ENCODE measurements at places on chromosomes 11 and 22.

DNA sequence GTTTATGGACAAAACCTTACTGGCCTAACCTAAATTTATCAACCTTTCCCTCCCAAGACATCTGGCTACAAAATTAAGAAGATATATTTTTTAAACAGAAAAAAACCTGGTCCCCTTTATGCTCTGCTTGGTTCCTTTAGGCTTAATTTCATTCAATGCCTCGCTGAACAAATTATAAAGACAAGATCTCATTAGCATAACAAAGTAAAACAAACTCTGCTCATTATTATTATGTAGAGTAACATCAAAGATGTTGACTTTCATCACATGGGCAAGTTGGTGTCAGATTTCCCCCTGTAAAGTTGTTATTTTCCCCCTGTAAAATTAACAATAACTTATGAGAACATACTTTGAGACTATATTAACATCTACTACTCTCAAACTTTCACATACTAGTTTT, 11.0 kb downstream of the RRAS2 start:
- H3K4me3 ChIP-seq, result no peak overlapping the region
- peaks cover 1% of the 10 kb centered on the region for H3K27me3 ChIP-seq
- no peak for DNase-seq
- no peak overlapping the region for H3K27ac ChIP-seq

GRCh38 chr11:115912484-115912945, 408.3 kb upstream of the CADM1 start:
- no peaks in the 10 kb centered on the region for H3K4me1 ChIP-seq
- DNase-seq, result peak; percentile 25
- no peaks in the 10 kb centered on the region for H3K36me3 ChIP-seq
- no peak overlapping the region for H3K4me3 ChIP-seq
- H3K27me3 ChIP-seq, result no peaks in the 10 kb centered on the region

GRCh38 chr22:48474881-48475280, 1352.8 kb downstream of the BRD1 start:
- no peak overlapping the region for H3K27ac ChIP-seq
- H3K36me3 ChIP-seq, result no peaks in the 10 kb centered on the region
- H3K27me3 ChIP-seq, result peaks cover 3% of the 10 kb centered on the region
- no peak for DNase-seq
- no peak overlapping the region for H3K4me3 ChIP-seq

- H3K27ac ChIP-seq, result no peak overlapping the region
- peak; percentile 37 for DNase-seq
- H3K4me1 ChIP-seq, result peaks cover 20% of the 10 kb centered on the region
Observed at GRCh38 chr11:132941024-132941646, 591.2 kb downstream of the OPCML start.

DNA sequence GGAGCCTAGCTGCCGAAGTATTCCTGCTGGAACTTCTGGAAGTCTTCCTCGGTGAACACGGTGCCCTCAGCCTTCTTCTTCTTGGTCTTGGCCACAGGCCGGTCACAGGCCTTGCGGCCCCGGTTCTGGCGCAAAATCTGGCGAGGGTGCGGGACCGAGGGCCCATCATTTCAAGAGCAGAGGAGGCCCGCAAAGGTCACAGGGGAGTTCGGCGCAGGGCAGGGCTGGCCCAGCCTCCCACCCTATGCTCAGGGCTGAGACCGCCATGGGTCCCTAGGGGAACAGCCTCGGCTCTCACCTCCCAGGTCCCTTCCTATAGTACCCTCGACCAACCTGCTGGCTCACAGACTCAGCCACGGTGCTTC, 3.1 kb downstream of the RPS19BP1 start:
- no peak for DNase-seq
- no peak overlapping the region for H3K27ac ChIP-seq
- H3K4me3 ChIP-seq, result no peak overlapping the region
- H3K4me1 ChIP-seq, result peaks cover 58% of the 10 kb centered on the region

DNA sequence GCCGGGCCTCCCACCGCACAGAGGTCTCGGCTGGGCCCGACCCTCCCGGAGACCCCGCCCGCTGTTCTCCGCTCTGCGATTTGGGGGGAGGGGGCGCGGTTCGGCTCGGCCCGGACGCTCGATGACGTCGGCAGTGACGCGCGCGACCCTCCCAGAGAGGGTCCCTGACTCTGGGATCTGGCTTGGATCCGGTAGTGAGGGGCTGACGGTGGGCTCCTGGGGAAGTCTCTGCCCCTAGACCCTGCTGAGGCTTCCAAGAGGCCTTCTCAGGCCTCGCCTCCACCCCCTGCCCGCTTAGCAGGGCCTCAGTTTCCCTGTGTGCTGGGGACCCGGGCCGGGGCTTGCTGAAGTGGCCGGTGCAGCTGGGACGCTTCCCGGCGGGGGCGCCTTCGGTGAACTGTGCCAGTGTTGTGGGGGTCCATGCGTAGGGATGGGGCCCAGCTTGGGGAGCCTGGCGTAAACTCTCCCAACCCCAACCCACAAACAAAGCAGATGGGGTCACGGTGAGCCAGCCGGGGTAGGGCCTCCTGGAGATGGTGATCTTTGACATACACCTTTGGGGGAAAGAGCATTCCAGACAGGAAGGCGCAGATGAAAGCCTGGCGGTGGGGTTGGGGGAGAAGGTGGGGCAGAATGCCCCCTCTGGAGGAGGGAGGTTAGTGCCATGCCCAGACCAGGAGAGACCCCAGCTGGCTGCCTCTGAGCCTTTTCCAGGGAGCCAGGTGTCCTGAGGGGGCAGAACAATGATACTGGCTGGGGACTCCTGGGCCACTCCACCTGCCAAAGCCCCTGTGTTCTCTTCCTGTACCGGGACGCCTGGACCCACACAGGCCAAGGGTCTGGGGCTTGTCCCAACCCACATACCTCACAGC, 1.0 kb downstream of the B4GALNT4 start:
- no peak for DNase-seq
- H3K27me3 ChIP-seq, result peaks cover 19% of the 10 kb centered on the region

GRCh38 chr11:34601609-34602008, 19.3 kb upstream of the EHF start:
- H3K27ac ChIP-seq, result no peak overlapping the region
- DNase-seq, result no peak
- no peaks in the 10 kb centered on the region for H3K4me1 ChIP-seq

- no peak overlapping the region for H3K4me3 ChIP-seq
- peaks cover 14% of the 10 kb centered on the region for H3K27me3 ChIP-seq
- H3K4me1 ChIP-seq, result peaks cover 41% of the 10 kb centered on the region
- no peak for DNase-seq
- H3K36me3 ChIP-seq, result peaks cover 52% of the 10 kb centered on the region
Observed at GRCh38 chr11:15563054-15563453, 448.3 kb downstream of the INSC start.

GRCh38 chr11:28383456-28383855, 275.3 kb downstream of the METTL15 start:
- H3K4me1 ChIP-seq, result no peaks in the 10 kb centered on the region
- no peak overlapping the region for H3K4me3 ChIP-seq

DNA sequence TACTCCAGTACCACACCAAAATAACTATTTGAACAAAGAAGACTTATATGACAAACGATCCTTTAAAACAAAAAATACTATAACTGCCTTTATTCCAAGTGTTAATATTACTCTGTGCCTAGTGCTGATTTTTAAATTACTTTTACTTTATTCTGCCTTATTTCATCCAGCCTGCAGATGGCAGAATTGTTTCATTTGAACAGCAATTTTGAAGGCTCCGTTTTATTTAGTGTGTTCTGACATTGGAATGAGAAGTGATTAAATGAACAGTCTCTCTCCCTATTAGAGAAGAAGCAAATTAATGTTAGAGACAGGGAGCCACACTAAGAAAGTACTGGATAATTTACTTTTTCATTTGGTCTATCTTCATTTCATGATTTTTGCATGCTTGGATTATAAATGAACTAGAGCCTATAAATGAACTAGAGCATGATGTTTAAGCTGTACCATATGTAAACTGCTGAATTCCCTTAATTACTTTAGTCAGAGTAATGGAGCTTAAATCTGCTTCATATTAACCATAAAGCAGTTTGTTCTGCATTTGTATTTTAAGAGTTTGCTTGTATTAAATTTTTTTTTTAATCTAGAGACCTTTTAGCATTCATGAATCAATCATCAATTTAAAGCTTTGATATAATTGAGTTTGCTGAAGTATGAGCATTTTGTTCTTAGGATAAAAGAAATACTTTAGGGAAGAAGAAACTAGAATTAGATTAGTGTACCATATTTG, 9.8 kb downstream of the PDHX start:
- peaks cover 1% of the 10 kb centered on the region for H3K27me3 ChIP-seq
- H3K36me3 ChIP-seq, result no peaks in the 10 kb centered on the region
- no peak overlapping the region for H3K4me3 ChIP-seq
- no peak overlapping the region for H3K27ac ChIP-seq

GRCh38 chr11:72634016-72634415, 40.2 kb downstream of the PDE2A start:
- peaks cover 59% of the 10 kb centered on the region for H3K4me1 ChIP-seq
- peak overlapping the region; percentile 30 for H3K27ac ChIP-seq
- DNase-seq, result no peak
- peaks cover 7% of the 10 kb centered on the region for H3K36me3 ChIP-seq

DNA sequence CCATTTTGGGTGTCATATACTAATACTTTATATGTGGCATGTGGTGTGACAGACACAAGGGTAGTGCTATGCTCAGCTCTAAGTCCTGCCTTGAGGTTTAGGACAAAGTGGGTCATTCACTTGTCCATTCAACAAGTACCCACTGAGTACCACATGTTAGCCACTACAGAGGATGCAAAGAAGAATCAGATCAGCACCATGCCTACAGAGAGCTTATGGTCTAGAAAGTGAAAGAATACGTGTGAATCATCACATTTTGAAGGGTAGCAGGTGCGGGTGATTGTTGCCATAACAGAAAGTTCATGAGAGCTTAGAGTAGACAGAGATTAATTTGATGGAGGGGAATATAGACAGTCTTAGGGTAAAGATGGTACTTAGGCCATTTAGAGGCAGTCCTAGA, 18.3 kb downstream of the CLMP start:
- H3K4me3 ChIP-seq, result no peak overlapping the region
- H3K27me3 ChIP-seq, result peaks cover 9% of the 10 kb centered on the region
- H3K4me1 ChIP-seq, result peaks cover 15% of the 10 kb centered on the region
- DNase-seq, result no peak
- no peaks in the 10 kb centered on the region for H3K36me3 ChIP-seq

DNA sequence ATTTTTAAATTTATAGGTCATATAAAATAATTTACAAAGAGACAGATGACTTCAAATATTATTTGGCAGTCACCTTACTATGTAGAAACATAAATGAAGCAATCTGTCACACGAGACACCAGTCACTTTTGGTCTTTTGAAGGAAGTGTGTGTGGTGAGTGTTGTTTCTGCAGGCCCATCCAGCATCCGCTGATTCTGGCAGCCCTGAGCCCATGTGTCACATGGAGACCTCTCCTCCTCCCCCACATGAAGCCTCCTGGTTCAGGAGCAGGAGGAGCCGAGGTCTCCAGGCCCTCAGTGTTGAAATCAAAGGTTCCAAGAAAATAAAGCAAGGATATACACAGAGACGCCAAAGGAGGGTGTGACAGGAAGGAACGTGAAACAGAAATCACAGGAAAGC, 60.1 kb downstream of the ARFGAP3 start:
- DNase-seq, result no peak
- peaks cover 23% of the 10 kb centered on the region for H3K4me1 ChIP-seq
- H3K27me3 ChIP-seq, result peaks cover 4% of the 10 kb centered on the region
- H3K27ac ChIP-seq, result no peak overlapping the region
- H3K36me3 ChIP-seq, result peaks cover 14% of the 10 kb centered on the region

- H3K27me3 ChIP-seq, result peaks cover 7% of the 10 kb centered on the region
- peaks cover 6% of the 10 kb centered on the region for H3K4me1 ChIP-seq
- H3K27ac ChIP-seq, result no peak overlapping the region
- no peak for DNase-seq
- H3K36me3 ChIP-seq, result no peaks in the 10 kb centered on the region
- no peak overlapping the region for H3K4me3 ChIP-seq
Observed at GRCh38 chr22:44586351-44586990, 88.4 kb upstream of the RTL6 start.

DNA sequence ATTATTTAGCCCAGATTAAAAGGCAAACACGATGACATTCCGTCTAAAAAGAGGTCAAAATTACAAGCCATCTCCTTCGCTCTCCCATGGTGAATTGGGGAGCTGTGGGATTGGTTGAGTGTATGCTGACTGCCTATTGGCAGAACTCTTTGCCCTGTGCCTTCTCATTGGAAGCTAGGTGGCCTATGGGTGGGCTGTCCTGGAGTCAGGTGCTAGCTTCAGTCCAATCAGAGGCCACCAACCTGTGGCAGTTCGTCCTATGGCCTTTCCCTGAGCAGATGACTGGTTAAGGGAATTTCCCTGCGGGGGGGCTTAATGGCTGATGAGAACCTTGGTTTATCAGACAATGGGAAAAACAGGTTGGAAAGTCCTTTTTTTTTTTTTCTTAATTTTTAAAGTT, 3.2 kb upstream of the MTMR3 start:
- no peak overlapping the region for H3K27ac ChIP-seq
- no peaks in the 10 kb centered on the region for H3K27me3 ChIP-seq
- no peak for DNase-seq
- no peaks in the 10 kb centered on the region for H3K36me3 ChIP-seq
